Activated CD8-positive, alpha-beta memory T cell treated with anti-CD3 and anti-CD28 coated beads, Interleukin-2, amount 50 U/mL, for 4 hours (primary cell): ENCODE measurements at places on chromosomes 12 and 14.

DNA sequence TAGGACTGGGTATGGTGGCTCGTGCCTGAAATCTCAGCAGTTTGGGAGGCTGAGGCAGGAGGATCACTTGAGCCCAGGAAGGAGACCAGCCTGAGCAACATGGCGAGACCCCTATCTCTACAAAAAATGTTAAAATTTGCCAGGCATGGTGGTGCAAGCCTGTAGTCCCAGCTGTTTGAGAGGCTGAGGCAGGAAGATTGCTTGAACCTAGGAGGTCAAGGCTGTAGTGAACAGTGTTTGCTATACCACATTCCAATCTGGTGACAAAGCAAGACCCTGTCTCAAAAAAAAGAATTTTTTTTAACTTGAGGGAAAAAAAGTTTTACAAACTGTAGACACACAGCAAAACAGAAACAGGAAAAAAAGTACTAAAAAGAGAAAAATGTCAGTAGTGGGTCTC is 2.3 kb upstream of the MAP3K9 start:
- no peak for DNase-seq

- no peak for DNase-seq
Observed at GRCh38 chr12:69056743-69057515, 124.0 kb upstream of the CPM start.

GRCh38 chr12:3803865-3804472 is 51.1 kb upstream of the CRACR2A start:
- DNase-seq: peak; percentile 74

GRCh38 chr14:99344051-99344758 is 72.2 kb upstream of the BCL11B start:
- DNase-seq: no peak

- no peak for DNase-seq
Observed at GRCh38 chr12:72209086-72209485, 63.1 kb upstream of the TRHDE start.

GRCh38 chr12:104048811-104049210 is 1.2 kb downstream of the GLT8D2 start:
- no peak for DNase-seq

DNA sequence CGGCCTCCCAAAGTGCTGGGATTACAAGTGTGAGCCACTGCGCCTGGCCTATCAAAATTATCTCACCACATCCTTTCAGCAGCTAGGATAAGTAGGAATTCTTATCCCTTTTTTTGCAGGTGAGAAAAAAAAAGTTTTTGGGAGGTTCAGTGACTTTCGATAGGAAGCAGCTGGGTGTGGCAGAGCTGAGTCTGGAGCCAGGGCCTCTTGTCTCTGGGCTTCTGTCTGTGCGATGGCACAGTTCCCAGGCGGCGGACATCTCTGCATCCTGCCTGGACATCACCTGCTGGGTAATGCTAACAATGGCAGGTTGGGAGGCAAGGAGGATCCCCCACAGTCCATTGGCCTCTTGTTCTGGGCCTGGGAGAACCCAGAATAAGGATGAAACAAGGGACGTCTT is 12.5 kb downstream of the NRXN3 start:
- no peak for DNase-seq

DNA sequence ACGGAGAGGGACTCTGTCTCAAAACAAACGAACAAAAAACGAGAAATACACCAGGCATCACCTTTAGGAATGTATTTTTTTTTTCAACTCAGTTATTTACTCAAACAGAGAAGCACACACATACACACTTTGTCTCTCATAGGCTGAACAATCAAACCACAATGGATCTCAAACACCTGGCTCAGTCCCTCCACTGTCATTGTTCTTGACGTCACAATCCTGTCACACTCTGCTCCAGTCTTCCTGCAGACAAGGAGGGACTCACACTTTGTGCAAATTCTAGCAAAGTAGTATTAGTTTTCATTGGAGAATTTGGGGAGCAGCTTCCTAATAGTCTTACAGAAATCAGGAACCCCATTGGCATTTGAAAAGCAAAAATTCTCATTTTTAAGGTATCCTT is 727.8 kb downstream of the BCL11B start:
- DNase-seq: no peak

- DNase-seq: no peak
Observed at GRCh38 chr14:94665121-94665520, 52.9 kb downstream of the SERPINA3 start.

DNA sequence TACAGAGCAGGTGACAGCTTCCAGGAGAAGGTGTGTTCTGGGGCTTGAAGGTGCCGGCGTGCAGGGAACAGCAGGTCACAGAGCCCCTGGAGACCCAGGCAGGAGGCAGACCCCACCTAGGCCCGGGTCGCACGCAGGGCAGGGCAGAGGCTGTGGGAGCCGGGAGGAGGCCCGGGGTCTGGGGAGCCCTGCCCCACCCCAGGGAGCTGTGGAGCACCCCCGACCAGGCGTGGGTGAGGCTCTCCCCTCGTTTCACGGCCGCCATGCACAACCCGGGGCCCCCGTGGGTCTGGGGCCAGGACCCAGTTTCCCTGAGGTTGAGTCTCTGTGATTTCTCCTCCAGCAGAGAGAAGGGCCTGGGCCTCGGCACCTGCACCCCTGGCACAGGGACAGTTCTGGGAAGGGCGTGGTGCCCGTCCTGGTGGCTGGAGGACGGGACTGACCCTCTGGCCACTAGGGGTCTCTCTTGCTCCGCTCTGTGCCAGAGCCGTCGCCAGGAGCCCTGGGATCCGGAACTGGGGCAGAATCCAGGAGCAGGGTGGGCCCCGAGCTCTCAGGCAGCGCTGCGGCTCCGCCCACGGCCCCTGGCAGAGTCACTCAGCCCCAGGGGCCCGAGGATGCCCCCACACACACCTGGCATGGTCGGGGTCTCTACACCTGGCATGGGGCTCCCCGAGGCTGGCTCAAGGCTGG is 75.2 kb upstream of the FBRSL1 start:
- peak; percentile 76 for DNase-seq

GRCh38 chr14:103019826-103020225 is 37.5 kb downstream of the CDC42BPB start:
- no peak for DNase-seq

- no peak for DNase-seq
Observed at GRCh38 chr14:66380143-66380542, 106.0 kb upstream of the CCDC196 start.

GRCh38 chr12:27000961-27001360 is 13.2 kb downstream of the TM7SF3 start:
- no peak for DNase-seq

- DNase-seq: no peak
Observed at GRCh38 chr14:35201066-35201465, 78.7 kb downstream of the PRORP start.

DNA sequence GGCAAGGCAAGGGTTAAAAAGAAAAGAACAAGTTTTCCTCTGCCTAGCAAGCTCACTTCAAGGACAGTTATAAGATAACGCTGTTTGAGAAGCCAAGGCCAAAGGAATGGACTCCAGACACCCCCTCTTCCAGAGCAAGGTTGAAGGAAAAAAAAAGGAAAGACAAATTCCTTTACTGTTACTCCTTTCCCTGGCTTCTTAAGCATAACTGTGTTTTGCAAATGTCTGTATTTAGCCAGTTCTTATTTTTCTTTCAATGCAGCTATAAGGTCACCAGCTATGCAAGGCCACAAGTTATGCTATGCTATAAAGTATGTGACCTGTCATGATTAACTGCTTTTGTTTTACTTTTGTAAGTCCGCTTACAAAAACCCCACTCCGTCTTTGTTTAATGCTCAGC is 26.6 kb downstream of the ZNF410 start:
- DNase-seq: no peak

DNA sequence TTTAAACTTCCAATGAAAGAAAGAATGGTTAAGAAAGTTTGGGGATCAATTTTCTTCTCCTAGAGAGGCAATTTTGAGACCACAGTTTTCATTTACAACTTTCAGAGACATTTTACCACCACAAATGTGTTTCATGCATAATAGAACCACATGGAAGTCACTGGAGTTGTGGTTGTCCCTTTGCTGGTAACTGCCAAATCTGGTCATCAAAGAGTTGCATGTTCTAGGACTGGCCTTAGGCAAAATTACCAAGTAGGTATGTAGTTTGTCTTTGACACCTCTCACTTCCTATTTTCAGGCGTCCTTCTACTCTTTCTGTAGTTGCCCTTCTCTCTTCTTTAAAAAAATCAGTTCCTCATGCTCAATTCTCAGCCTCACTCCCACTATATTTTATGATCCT is 54.3 kb upstream of the TMX1 start:
- DNase-seq: no peak

- DNase-seq: no peak
Observed at GRCh38 chr12:21745258-21745657, 29.2 kb downstream of the KCNJ8 start.

DNA sequence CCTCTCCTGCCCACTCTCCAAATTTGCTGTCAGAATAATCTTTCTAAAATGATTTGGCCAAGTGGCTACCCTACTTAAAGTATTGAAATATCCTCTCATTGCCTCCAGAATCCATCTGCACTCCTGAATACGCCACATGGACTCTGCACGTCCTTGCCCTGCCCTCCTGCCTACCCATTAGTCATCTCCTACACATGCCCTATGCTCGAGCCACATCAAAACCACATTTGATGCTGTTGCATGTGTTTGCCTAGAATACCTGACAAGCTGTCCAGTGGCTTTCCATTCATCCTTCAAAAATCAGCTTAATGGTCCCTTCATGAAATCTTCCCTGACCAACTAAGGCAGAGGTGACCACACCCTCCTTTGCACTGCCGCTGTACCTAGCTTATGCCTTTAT is 17.0 kb downstream of the VCPKMT start:
- DNase-seq: no peak

GRCh38 chr12:96501908-96502307 is 12.5 kb downstream of the CFAP54 start:
- no peak for DNase-seq

DNA sequence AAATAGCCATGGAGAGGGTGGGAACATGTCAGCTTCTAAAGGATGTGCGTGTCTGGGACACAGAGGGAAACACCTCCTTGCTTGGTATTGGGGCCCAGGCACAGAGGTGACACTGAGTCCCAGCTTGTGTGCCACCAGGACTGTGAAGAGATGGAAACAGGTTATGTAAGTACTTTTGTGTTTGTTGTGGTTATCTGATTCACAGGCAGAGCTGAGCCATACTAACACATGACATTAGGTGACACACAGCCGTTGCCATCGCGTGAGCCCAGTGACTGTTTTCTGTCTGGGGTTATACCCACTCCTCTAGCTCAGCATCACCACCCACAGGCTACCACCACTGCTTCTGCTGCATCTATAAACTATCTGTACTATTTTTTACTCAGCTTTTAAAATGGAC is 12.1 kb upstream of the FLVCR2 start:
- peak; percentile 66 for DNase-seq

GRCh38 chr14:72849222-72849621 is 44.7 kb downstream of the DPF3 start:
- no peak for DNase-seq

- DNase-seq: peak; percentile 50
Observed at GRCh38 chr12:57063991-57064685, 14.2 kb upstream of the MYO1A start.

GRCh38 chr12:60148109-60148508 is 552.3 kb downstream of the SLC16A7 start:
- no peak for DNase-seq

DNA sequence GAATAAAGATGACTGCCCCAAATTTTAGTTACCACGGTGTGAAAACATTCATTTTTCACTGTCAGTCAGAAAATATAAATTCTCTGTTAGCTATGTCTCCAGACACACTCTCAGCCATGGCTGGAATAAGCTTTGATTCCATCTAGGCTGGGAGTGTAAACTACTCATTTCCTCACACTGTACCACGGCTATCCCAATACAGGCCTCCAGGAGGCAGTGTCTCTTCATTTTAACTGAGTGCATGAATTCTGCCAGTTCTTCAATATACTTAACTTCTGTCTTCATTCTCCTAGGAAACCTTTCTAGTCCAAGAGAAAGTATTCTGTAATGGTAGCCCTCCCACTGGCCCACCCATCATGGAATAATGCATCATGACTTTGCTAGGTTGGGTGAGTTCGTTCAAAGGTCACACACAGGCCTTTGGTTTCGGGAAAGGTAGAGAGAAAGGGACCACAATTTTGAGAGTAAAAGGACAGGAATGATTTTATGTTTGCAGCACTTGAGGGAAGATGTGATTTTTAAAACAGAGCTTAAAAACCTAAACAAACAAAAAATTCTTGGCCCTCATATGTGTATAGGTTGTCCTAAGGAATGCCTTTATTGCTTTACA is 381.1 kb downstream of the SEC23A start:
- DNase-seq: no peak
